ENCODE measurements at places on chromosomes 6 and 20.

- no peak for DNase-seq
Measured at GRCh38 chr6:1391800-1392309, 2.5 kb downstream of the FOXF2 start.

DNA sequence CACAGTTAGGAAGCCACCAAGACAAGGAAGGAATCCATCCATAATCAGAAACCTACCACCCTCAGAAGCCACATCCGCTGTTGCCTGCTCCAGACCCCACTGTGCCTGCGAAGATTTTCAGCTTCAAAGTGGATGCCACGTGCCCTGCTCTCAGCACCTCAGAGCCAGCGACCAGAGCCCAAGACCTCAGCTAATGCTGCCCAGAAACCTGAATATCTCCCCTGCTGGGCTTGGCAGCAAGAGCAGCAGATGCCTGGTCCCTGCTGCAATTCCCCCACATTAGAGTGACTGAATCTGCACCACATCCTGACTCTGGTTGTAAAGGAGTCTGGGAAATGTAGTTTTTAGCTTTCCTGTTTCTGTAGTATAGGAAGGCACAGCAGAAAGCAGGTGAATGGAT lies 10.7 kb upstream of the ULBP3 start:
- DNase-seq, result peak; percentile 46

DNA sequence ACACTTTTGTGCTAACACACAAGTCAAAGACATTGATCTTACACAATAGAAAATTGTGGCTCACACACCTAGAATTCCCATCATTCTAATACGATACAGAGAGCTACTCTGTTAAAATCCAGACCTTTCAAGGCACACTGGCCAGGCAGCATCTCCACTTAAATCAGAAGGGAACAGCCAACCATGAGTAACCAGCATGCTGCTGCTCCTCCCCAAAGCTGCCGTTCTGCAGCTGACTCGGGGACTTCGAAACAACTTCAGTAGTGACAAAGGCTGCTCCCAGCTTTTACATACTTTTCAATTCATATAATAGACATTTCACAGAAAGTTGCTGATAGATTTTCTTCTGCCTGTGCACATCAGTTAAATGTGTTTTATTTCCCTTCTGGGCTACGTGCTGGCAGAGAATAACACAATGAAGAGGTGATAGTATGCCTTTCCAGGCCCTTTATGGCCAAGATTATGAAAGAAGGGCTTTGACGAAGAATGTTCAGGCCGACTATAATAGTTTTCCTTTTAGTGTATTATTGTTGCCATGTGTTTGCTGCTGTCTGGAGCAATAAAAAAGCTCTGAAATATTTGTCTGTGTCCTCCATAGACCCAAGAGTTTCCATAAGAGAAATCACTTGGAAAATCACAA lies 159.0 kb downstream of the GMDS start:
- DNase-seq, result no peak

DNA sequence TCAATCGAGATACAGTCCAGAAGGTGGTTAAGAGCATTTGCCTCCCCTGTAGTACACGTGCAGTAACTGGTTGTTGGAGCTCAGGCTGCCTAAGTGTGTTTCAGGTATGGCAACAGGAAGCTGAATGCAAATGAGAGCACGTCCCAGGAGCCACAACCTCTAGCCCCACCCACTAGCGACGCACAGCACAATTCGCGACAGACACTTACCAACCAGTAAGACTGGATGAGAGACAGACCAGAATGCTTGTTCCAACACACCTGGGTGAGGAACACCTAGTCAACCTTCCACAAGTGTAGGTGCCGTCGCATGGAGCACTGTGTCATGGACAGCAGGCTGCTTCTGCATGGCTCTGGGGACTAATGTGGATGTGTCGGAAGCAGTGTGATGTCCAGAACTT lies 7.2 kb upstream of the SERPINB1 start:
- DNase-seq, result peak; percentile 81

GRCh38 chr20:43386878-43387277 lies 70.8 kb upstream of the SRSF6 start:
- DNase-seq, result no peak

- DNase-seq, result no peak
Measured at GRCh38 chr6:2942914-2943563, 28.3 kb downstream of the SERPINB6 start.

DNA sequence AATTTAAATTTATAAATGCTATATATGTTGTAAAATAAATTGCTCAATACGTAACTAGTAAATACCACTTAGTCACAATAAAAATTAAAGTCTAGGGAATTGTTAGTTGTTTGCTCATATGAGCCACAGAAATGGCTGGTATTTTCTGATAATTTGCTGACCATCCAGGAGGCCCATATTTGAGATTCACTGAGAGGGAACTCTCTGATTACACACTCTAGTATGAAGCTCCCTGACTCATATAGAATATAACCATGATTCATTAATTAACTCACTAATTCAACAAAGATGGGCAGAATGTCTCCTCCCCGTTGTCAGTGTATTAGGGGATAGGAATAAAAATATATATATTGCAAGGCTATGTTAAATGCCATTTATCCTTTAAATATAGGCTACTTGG lies 46.6 kb upstream of the TMEM30A start:
- DNase-seq, result no peak

GRCh38 chr20:40339661-40340449 lies 349.2 kb downstream of the MAFB start:
- peak; percentile 25 for DNase-seq

Data from CD4-positive, alpha-beta T cell treated with Interferon alpha-2 for 1 hour (primary cell).